ENCODE measurements at places on chromosomes 5 and 9.

- no peak for DNase-seq
These were observed 1.6 kb upstream of the SPZ1 start for GRCh38 chr5:80318212-80318611.

- DNase-seq = no peak
These were observed 75.4 kb downstream of the NFIB start for GRCh38 chr9:14238518-14238917.

- no peak for DNase-seq
These were observed 244.6 kb upstream of the ATP10B start for GRCh38 chr5:161096581-161096980.

DNA sequence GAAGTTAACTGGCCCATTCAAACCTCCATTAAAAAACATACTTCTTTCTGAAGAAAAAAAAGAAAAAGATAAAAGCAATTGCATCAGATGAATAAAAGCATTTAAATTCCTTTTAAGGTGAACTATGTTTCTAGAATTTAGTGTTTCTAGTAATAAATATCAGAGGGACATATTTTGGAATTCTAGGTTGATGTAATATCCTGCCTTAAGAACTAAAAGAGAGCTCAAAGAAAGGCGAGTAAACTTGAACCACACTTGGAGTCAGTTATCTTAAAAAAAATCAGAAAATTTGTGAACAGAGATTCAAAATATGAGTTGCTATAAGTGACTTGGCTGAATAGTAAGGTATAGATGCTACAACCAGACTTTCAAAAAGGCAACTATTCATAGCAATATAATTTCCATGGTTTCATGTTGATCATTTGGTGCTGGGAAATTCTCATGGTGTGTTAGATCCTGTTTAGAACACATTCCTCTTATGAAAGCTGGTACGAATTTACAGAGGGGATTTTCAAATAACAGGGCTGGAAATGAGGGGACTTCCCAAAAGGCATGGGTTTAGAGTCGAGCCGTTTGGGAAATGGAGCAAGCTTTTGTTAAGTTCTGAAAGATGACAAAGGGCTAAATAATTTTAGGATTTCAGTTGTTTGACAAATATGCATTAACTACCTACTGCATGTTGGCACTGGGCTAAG is 37.6 kb upstream of the RAI14 start:
- no peak for DNase-seq

- DNase-seq = peak; percentile 89
These were observed 5.6 kb downstream of the TPRN start for GRCh38 chr9:137194909-137195308.

- no peak for DNase-seq
These were observed 93.0 kb downstream of the MAMDC2 start for GRCh38 chr9:70136632-70137031.

DNA sequence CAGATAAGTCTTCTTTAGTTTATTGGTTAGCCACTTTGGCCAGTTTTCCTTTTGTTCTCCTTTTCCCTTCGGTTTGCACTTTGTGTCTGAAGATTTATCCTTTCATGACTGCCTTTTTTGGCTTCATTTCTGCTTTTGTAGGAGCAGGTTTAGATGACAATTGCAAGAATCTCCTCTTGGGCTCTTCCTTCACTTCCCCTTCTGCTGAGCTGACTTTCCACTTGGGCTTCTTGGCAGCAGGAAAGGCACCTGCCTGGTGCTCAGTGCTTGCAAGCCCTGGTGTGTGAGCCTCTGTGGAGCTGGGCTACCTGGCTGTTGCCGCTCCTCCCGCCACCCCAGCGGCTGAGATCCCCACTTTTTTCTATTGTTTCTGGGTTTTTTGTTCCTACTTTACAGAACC is 7.3 kb downstream of the CCDC112 start:
- DNase-seq = no peak

- no peak for DNase-seq
These were observed 26.8 kb upstream of the CSF1R start for GRCh38 chr5:150113047-150113744.

DNA sequence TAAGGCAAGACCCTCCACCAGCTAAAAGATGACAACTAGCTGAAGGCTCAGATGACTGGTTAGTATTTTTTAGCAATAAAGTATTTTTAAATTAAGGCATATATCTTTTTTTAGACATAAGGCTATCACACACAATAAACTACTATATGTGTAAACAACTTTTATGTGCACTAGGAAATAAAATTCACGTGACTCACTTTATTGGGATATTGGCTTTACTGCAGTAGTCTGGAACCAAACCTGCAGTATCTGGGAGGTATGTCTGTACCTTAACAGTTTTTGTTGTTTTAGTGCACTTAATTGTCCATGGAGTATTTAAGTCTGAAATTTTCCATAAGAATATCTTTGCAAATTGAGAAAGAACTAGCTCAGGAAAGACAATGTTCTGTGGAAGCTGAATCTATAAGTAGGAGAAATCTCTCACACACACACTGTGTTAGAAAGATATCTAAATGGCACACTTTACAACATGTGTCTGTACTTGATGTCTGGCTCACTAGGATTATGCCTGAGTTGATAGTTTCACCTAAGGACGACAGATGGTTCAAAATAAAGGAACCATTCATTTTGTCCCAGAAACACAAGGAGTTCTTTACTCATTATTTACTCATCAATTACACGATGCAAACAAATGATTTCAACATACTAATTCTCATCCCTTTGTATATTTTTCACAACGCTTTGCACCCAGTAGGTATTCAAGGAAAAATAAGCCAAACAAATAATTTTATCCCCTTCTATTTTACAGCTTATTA is 4.6 kb downstream of the RAPGEF6 start:
- no peak for DNase-seq

GRCh38 chr9:124257844-124258606 is at the start of gene NEK6:
Gene NEK6 (plus strand): TSS chr9:124257949. CDS start chr9:124301965, 44,016 bp downstream.
- no peak for DNase-seq

DNA sequence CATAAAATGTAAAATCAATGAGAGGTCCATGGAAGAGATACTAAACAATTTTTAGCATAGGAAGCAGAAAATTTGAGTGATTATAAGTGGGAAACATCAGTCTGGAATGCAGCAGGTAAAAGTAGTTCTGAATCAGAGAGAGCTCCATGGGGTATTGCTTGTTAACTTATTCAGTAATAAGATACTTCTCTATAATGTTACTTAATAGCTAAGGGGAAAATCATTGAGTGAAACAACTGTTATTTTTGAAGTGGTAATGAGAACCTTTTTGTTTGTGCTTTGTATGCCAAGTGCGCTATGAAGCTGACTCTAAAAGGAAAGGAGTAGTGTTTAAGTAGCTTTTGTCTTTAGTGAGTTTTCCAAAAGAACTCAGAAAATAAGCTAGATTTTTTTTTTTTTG is 95.2 kb downstream of the ERBIN start:
- peak; percentile 34 for DNase-seq

- no peak for DNase-seq
These were observed 374.3 kb downstream of the CCDC171 start for GRCh38 chr9:15927161-15927560.

- DNase-seq = no peak
These were observed 2054.0 kb upstream of the NUDT12 start for GRCh38 chr5:105616599-105616998.

DNA sequence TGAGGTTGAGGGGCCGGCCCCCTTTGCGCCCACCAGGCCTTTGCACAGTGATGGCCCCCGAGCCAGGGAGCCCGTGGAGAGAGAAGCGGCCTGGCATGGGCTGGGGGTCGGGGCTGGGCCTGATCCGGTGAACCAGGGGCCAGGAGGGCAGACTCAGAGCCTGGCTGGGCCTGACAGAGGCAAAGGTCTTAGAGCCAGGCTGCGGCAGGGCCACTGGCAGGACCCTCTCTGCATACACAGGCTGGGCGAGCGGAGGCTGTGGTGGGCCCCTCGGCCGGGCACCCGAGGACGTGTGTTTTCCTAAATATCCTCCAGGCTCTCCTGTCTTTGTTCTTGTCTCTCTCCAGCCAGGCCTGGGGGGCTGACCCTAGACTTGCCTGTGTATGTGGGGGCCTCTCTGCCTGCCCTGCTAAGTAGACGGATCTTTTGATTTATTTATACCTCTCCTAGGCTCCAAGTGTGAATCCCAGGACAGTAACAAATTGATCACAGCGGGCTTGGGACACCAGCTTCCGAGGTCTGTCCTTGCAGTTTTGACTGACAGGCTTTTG is 933 bp downstream of the NEK6 start:
- DNase-seq = no peak

Data from DMS79 treated with DMSO at 0.1 percent for 48 hours (cell line).